ENCODE measurements at places on chromosomes 4 and X.

- DNase-seq = no peak
Measured at GRCh38 chrX:39645178-39645895, 452.4 kb downstream of the BCOR start.

GRCh38 chr4:80812145-80812544, 218.4 kb upstream of the BMP3 start:
- no peak for DNase-seq

- DNase-seq = no peak
Measured at GRCh38 chr4:40916880-40917279, 167.1 kb downstream of the NSUN7 start.

DNA sequence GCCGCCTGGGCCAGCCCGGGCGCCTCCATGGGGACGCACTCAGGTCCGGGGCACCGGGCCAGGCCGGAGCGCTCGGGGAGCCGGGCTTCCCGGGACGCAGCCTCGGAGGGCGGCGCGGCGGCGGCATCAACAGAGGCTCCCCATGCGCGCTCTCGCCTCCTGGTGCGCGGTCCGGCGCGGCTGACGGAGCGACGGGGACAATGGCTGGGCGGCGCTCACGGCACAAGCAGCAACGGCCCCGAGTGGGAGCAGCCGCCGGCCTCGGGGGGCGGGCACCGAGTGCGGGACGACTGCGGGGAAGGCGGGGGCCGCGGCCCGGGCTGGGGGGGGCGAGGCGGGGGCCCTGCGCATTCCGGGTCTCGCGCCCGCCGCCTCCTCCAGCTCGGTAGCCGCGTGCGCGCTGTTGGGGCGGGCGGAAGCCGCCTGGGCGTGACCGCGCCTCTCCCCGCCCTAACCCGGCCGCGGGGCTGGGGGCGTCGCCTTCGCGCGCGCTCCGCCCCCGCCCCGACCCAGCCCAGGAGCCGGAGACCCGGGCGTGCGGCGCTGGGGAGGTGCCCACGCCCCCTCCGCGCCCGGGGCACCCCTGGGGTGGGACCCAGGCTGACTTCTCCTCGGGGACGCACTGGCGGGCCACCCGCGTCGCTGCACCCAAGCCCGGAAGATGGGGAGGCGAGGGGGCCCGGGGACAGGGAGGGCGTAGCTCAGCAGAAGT, at the start of gene PRKX:
Gene PRKX (minus strand): TSS at position 425 of the 712 bp plus-strand sequence. CDS start 396 bp downstream, at position 29.
- peak; percentile 56 for DNase-seq

DNA sequence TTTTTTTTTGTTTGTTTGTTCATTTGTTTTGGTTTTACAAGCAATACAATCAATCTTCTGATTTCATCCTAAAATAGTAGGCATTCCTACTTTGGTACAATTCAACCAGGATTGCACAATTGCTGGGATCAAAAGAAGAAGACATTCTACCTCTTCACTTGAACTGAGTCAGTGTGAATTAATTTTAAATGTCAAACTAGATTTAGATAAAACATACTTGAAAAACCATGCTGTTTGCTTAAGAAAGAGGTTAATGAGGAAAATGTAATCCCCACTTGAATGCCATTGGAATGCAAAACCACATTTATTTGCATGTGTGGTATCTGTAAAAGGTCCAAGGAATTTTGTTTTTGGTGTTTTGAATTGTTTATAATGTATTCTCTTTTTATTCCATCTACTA, 40.5 kb downstream of the HAND2 start:
- no peak for DNase-seq

GRCh38 chrX:134324359-134324758, 87.4 kb downstream of the CCDC160 start:
- DNase-seq = no peak
